ENCODE measurements at places on chromosomes 7 and 10.

DNA sequence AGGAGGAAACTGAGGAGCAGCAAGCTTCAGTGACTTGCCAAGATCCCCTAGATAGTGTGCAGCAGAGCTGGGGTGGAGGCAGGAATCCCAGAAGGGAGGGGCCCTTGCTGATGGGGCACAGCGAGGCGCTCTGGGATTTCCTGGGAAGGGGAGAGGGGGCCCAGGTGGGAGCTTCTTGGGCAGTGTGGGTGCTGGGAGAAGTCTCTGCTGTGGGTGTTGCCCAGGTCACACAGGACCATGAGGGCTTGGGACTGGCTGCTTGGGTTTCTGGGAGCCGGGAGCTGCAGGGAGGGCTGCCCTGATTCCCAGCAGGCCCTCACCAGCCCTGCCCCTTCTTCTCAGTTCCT lies 55.2 kb downstream of the TSPAN15 start:
- DNase-seq: no peak

- DNase-seq: no peak
These were observed 145.6 kb downstream of the DOCK4 start for GRCh38 chr7:112060625-112061024.

- DNase-seq: no peak
These were observed 105.9 kb upstream of the SH2B2 start for GRCh38 chr7:102180727-102181126.

GRCh38 chr7:128030263-128030653 lies 979 bp downstream of the LRRC4 start:
- DNase-seq: no peak

GRCh38 chr7:93843260-93843659 lies 47.3 kb downstream of the TFPI2 start:
- no peak for DNase-seq

DNA sequence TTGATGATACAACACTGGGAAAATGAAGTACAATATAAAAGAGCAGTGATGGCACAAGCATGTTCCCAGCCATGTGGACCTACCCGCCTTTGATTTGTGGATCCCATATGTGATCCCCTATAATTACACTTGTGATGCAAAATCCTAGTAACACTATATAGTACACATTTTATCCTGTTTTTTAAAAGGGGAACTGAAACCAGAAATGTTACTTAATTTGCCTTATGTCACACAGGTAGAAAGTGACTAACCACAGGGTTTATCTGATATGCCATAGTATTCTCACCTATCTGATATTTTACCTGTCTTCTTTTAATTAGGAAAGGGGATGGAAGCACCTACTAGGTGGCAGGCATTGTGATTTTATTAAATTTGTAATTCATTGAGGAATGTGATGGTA lies 35.0 kb downstream of the ARMC3 start:
- DNase-seq: no peak

DNA sequence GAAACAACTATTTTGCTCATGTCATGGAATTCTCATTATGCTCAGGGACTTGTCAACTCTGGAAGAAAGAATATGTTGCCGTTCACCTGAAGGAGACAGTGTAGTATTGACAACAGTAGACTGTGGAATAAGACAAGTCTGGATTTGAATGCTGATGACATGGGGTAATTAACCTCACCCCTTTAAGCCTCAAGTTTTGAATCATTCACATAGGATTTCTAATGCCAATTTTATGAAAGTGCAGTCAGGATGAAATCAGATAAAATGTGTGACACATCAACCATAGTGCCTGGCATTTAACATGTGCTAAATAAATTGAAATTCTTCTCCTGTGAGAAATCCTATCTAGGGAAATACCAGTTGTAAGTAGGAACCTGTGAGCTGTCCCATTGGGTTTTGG lies 305.8 kb downstream of the KIF20B start:
- no peak for DNase-seq

DNA sequence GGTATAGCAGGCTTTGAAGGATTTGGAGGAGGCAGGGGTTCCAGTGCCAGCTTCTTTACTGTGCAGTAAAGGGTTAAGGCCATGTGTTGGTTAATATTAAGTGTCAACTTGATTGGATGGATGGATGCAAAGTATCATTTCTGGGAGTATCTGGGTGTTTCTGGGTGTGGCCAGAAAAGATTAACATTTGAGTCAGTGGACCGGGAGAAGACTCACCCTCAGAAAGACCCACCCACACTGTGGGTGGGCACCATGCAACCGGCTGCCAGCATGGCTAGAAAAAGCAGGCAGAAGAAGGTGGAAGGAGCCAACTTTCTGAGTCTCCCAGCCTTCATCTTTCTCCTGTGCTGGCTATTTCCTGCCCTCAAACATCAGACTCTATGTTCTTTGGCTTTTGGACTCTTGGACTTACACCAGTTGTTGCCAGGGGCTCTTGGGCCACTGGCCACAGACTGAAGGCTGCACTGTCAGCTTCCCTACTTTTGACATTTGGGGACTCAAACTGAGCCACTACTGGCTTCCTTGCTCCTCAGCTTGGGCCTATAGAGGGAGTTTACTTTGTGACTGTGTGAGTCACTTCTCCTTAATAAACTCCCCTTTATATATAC lies 6.8 kb upstream of the TRUB1 start:
- no peak for DNase-seq

DNA sequence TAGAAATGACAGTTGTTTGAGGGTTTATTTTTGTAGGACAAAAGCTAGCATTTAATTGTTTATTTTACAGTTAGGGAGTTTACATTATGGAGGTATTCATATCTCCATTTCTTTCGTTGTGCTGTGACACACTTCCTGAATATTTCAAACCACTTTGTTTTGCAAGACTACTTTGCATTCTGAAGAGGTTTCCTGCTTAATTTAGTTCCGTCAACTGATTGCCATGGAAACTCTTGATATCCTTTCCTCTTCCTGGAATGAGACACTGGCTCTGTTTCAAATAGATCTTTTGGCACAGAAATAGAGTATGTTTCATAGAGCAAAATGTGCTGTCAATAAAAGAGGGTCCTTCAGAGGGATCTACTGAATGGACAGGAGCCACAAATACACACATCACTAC lies 159.5 kb upstream of the AGR3 start:
- DNase-seq: no peak

DNA sequence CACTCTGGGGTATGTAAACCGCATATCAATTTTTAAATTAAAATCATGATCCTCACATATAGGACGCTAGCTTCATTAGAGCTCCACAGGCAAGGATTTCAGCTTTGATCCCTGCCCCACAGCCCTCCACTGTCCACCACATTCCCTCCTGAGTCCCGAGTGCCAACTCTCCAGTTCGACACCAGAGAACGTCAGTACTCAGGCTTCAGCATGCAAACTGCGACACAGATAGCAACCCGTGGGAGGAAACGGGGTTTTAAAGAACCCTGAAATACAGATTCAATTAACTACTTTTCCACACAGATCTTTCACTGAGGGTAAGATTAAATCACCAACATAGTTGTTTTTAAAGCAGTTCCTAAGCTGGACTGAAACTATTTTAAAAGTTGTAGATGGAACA lies 26.1 kb downstream of the RAPGEF5 start:
- no peak for DNase-seq

GRCh38 chr10:118970770-118971169 lies 58.7 kb upstream of the NANOS1 start:
- DNase-seq: no peak

DNA sequence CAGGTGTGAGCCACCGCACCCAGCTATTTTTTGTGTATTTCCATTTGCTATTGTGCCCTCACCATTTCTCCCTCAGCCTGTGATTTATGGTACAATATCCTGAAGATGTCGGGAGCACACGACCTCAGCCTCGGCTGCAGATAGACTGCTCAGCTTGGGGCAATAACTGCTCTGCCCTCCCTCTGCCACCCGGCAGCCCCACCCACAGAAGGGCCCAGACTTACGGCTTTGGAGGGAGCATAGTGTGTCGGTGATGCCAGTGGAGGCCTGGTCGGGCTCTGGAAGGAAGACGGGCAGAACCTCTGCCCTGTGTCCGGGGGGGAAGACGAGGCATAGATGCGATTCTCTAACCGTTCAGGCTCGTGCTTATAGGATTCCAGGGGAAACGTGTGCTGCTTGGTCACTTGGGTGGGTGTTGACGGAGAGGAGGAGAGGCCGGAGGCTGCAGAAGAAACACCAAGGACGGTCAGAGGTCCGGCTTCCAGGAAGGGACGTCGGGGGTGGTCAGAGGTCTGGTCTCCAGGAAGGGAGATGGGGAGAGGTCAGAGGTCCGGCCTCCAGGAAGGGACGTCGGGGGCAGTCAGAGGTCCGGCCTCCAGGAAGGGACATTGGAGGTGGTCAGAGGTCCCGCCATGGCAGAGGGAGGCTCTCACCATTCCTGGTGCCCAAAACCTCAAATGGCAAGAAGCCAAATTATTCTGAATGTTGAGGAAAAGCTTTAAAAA lies 155.7 kb upstream of the RHEB start:
- DNase-seq: no peak

DNA sequence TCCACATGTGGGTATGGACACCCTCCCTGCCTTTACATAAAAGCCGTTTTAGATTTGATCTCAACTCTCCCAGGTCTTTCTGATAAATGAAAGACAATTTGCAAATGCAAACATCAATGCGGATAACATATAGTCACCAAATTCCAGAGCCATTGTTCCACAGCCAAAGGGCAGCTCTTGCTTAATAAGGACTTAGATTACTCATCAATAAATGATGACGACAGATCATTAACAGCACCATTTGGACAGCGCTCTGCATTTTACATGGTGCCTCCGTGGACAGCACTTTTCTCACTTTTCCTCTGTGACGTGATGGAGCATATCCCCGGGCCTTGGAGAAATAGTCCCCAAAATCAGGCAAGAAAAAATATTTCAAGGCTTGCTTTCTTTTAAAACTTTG lies 370.3 kb upstream of the CELF2 start:
- DNase-seq: no peak

- DNase-seq: no peak
These were observed 2.7 kb upstream of the NRG3 start for GRCh38 chr10:81872206-81872862.

- no peak for DNase-seq
These were observed 473.8 kb downstream of the KCNMA1 start for GRCh38 chr10:77163670-77164348.

GRCh38 chr10:16470747-16471146 lies 33.9 kb downstream of the PTER start:
- no peak for DNase-seq

GRCh38 chr10:14527134-14527844 lies 196.6 kb upstream of the FRMD4A start:
- DNase-seq: no peak

DNA sequence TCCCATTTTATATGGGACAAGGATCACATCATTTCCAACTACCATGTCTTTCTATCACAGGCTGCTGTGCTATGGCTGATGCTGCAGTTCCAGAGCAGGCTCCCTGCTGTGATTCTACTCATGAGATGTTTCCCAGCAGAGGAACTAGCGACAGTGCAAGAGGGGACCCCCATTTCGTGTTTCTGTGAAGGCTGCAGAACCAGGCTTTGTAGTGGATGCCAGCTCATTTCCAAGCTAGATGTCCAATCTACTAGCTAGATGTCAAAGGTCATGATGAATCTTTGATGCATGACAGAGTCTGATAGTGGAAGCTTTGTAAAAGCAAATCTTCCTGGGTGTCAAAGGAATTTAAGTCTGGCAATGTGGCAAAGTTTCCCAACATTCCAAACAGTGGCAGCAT lies 21.2 kb upstream of the MYO3A start:
- no peak for DNase-seq

DNA sequence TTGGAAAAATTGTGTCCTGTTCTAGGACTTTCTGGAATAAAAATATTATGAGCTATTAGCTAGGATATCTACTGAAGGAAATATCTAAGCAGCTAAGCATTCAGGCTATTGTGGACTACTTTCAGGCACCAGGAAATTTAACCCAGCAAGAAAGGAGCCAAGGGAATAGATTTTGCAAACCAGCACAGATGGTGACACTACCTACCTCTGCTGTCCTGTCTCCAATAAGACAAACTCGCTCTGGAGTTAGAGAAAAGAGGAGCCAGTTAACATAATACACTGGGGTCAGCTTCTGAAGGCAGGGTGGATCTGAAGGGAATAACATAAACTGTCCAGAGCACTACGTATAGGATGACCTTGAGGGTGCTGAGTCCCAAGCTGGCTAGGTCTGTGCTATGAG lies 223.7 kb upstream of the PRSS58 start:
- DNase-seq: no peak

GRCh38 chr7:98418636-98419315 lies 17.9 kb upstream of the BAIAP2L1 start:
- no peak for DNase-seq

GRCh38 chr10:80598951-80599350 lies 61.2 kb downstream of the SH2D4B start:
- no peak for DNase-seq

GRCh38 chr10:69499726-69500689 lies 48.7 kb downstream of the TSPAN15 start:
- no peak for DNase-seq

DNA sequence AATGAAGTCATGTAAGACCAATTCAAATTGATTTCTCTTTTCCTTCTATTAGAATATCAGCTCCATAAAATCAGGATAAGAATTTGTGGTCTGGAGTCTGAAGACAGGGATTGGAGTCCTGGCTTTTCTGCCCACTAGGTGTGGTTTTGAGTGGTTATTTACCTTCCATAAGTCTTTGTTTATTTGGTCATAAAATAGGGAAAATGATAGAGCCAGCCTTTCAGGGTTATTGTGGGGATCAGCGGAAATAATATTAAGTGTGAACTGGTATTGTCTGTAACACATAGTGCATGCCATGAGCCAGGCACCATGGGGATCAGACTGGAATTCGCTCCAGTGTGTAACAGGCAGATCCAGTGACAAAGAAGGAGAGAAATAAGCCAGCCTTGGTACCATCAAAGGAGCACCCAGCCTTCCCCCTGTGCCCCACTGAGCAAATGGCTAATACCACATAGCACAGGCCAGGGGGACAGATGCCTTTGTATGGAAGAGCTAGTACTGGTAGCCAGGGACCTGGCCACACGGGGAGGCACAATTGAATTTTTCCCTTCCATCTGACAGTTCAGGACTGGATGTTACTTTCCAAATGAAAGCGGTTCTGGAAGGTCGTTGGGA lies 509.7 kb upstream of the PODXL start:
- no peak for DNase-seq

DNA sequence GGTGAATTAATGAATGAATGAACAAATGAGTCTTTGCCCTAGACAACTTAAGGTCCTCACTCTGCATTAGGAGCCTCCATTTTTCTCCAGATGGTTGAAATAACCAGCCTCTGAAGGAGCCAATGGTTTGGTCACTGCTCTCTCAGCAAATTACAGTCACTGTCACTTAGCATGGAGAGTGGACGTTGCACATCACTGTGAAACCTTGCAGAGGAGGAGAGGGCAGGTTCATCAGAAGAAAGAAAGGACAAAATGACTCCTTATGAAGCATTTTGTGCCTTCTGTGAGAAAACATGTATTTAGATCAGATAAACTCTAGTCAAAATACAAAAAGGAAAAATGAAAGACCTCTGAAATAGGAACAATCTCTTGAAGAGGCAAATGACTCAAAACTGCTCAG lies 6.6 kb upstream of the ATP6V0A4 start:
- DNase-seq: no peak

GRCh38 chr7:97022491-97023306 lies 1.9 kb downstream of the DLX5 start:
- no peak for DNase-seq

GRCh38 chr7:7226407-7226806 lies 44.1 kb downstream of the C1GALT1 start:
- DNase-seq: no peak
